ENCODE measurements at places on chromosomes 1 and 21.

- DNase-seq: no peak
Measured at GRCh38 chr1:93588206-93588605, 93.4 kb downstream of the BCAR3 start.

- no peak for DNase-seq
Measured at GRCh38 chr1:44519035-44519676, 114.1 kb downstream of the RNF220 start.

DNA sequence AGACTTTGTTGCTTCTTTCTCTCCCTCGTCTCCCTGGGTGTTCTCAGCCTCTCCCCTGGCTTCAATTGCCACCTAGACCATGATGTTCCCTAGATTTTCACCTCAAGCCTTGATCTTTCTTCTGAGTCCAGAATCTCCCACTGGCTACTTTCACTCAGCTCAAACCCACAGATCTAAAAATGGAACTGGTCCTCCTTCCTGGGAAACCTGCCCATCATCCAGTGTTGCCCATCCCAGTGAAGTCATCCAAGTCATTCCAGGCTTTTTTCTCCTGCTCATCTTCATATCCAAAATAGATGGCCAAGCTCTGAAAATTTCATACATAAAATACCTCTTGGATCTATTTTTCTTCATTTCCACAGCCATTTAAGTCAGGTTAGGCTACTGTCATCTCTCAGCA is 347.4 kb downstream of the KCNH1 start:
- no peak for DNase-seq

DNA sequence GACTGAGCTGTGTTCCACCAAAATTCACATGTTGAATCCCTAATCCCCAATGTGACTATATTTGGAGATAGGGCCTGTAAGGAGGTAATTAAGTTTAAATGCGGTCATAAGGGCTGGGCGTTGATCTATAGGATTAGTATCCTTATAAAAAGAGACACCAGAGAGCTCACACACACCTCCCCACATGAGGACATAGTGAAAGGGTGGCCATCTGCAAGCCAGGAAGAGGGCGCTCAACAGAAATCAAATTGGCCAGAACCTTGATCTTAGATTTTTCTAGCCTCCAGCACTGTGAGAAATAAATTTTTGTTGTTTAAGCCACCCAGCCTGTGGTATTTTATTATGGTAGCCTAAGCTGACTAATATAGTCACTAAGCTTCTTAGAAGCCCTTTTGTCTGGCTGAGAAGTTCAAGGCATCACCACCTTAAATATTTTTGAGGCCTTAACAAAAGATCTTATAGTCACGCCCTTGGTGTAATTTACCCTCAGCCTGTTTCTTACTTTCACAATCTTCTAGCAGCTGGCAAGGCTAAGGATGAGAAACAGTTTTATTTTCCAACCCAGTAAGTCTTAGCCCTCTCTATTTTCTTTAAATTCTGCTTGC is 28.8 kb downstream of the GORAB start:
- no peak for DNase-seq

GRCh38 chr21:44455524-44456213 is 359 bp downstream of the LRRC3 start:
- no peak for DNase-seq

DNA sequence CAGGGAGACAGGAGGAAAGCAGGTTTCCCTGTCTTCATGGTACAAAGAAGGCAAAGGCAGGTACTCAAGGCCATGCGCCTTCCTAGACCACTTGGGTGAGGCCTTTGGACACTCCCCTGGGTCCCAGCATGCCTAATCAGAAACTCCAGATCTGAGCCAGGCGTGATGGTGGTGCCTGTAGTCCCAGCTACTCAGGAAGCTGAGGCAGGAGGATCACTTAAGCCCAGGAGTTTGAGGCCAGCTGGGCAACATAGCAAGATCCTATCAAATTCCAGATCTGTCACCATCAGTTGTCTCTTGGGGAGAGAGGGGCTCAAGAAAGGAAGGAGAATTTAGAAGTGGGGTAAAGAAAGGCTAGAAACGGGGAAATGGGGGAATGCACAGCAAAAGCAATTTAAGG is 96.3 kb upstream of the SLC25A33 start:
- DNase-seq: no peak

DNA sequence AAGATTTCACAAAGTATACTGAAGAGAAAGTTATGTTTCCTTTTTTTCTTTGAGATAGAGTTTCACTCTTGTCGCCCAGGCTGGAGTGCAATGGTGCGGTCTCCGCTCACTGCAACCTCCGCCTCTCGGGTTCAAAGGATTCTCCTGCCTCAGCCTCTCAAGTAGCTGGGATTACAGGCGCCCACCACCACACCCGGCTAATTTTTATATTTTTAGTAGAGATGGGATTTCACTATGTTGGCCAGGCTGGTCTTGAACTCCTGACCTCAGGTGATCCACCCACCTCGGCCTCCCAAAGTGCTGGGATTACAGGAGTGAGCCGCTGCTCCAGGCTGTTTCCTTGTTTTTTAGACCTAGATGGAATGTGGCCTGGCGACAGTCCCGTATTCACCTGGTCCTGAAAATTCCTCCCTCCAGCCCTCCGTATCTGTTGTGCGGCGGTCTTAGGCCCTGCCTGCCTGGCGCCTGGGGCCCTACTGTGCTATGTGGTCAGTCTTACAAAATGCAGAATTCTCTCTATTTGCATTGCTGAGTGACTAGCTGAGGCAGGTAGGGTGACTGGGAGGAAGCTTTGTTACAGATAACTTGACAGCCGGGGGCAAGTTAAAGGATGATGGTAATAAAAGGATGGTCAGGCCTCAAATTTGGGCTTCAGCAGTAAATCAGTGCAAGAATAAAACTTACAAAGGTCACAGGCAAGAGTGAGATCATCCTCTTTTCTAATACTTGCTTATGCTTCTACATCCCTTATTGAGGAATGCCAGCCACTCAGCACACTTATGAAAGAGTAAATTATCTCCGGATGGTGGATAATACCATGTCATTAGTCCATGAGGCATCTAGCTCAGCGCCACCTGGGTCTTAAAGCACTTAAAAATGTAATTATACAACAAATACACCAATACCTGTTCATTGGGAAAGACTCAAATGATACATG is 30.3 kb downstream of the PARK7 start:
- DNase-seq: no peak

GRCh38 chr1:55640708-55641473 is 425.7 kb upstream of the USP24 start:
- peak; percentile 83 for DNase-seq

- no peak for DNase-seq
Measured at GRCh38 chr21:43957611-43958362, 54.3 kb upstream of the TRAPPC10 start.

DNA sequence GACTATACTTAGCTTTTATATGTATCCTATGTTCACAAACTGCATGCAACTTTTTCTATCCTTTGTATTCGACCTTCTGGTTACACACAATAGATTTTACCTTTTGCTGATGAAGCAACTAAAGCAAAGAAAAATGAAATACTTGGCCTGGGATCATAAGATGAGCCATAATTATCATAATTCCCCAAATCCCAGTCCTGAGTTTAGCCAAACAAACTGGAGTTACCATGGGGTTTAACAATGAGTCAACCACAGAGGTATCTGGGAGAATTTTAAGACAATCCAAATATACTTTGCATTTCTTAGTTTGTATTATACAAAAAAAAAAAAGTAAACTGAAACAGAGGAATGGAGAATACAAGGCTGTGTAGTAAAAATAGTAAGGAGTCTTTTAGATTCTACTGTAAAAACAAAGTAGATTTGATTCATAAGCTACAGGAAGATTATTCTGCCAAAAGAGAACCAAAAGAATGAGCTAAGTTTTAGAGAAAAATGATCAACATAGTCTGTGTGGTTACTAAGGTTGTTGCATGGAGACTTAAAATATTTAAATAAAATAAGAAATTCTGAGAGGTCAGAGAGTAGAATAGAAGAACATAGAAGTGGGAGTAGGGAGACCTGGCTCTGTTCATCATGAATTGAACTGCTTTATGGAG is 60.4 kb upstream of the GORAB start:
- no peak for DNase-seq

DNA sequence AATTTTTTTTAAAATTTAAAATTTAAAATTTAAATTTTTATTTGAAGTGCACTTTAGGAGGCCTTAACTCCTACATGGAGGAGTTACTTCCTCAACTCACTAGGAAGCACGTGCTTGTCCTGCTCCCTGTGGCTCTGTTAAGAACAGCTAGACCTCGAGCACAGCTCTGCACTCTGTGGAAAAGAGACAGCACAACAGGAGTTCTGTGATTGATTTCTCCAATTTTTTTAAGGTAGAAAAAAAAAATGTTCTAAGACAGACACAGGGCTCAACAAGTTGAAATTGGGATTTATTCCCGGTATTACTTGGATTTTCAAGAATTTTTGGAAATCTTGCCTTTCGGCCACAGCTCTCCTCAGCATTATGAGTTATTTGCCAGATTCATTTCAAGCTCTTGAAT is 356.6 kb upstream of the LYPLAL1 start:
- no peak for DNase-seq
